ENCODE measurements at places on chromosomes 2 and 18.

GRCh38 chr2:162300266-162300665, 18.2 kb downstream of the IFIH1 start:
- no peak for DNase-seq

DNA sequence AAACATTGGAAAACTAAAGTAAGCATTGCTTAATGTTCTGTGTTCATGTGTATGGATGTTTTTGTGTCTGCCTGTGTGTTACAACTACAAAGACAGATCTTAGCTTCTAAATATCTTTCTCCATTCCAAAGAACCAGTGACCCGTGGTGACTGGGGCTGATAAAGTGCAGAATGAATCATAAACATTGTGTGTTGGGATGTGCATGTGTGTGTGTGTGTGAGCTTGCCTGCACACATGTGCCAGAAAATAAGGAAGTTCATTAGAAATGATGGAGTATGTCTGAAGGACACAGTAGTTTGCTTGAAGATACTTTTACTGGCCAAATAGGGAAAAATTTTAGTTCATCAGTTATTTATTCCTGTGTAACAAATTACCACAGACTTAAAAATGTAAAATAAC, 756.6 kb upstream of the CELF4 start:
- DNase-seq, result no peak

GRCh38 chr2:53527056-53527455, 240.5 kb upstream of the CHAC2 start:
- DNase-seq, result no peak

- DNase-seq, result no peak
These were observed 118.9 kb downstream of the LPIN1 start for GRCh38 chr2:11865378-11865777.

DNA sequence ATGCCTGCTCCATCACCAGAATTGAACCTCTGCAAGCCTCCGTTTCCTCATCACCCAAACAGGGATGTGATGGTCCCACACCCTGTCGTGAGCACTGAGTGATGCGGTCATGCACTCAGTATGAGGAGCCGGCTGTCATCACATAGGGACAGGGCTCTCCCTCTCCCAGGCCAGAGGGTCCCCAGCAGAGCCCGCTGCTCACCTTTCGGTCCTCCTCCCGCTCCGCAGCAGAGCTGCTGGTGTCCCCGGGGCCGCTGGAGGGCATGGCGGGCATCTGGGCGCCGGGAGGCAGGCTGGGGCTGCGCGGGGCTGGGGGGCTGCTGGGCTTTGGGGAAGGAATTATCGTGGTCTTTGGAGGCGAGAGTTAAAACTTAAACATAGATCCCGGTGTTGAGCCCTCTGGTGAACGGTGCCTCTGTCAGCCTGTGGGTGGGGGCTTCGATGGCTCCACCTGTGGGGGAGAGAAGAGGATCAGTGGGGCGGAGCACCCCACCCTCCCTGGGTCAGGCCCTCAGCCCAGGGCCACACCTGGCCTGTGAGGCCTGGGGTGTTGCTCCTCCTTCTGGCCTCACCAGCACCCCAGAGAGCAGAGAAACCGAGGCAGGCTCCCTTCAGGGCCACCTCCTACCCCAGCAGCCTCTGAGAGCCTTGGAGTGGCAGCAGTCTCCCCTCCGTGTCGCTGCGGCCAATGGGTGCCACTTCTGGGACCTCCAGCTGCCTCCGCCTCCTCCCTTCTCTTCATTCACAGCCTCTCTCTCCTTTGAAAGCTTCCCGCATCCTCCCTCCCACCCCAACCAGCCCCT, 27.8 kb downstream of the DNMT3A start:
- DNase-seq, result no peak

DNA sequence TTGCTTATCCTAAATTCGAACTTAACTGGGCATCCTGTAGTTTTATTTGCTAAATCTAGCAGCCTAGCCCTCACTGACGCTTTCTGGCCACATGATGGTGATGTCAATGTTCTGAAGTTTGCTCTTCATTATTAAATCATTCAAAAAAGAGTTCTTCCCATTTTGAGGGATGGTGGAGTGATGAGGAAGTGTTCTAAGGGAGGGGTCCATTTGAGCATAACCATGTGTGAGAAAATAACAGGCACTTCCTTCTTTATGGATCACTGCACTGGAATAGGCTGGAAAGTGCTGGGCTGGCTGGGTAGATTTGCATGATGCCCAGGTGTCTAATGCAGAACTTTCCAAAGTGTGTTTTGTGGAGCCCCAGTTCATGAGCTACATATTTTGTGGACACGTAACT, 74.2 kb downstream of the TNFRSF11A start:
- DNase-seq, result no peak
